ENCODE measurements at places on chromosomes 16 and 17. TPM values are rescaled to one million over a fixed set of nuclear protein-coding genes. Genes with fewer than 3 reads are reported as not detected.

RMI2 gene
- 9.4 TPM for total RNA-seq

KLHL10 gene
- 0.16 TPM for total RNA-seq

TP53TG3C gene
- total RNA-seq = not detected

HNF1B gene
- not detected for total RNA-seq

TBC1D3C gene
- not detected for total RNA-seq

TOM1L2 gene
- total RNA-seq = 54.0 TPM

TBC1D3K gene
- total RNA-seq = not detected

ARRB2 gene
- total RNA-seq = 18.0 TPM

KRT9 gene
- total RNA-seq = not detected

SLC47A1 gene
- 8.7 TPM for total RNA-seq

TEKT1 gene
- 2.3 TPM for total RNA-seq

KRT28 gene
- total RNA-seq = 0.27 TPM

PDE6G gene
- total RNA-seq = 6.4 TPM

IRX3 gene
- total RNA-seq = 6.7 TPM

KRT39 gene
- total RNA-seq = 0.44 TPM

MYO15B gene
- total RNA-seq = 185 TPM

LITAFD gene
- not detected for total RNA-seq

TANC2 gene
- 71.0 TPM for total RNA-seq

ZNF629 gene
- 18.8 TPM for total RNA-seq

PHOSPHO1 gene
- total RNA-seq = 6.4 TPM

C16orf78 gene
- total RNA-seq = not detected

TMC5 gene
- total RNA-seq = 1.9 TPM

SLC12A3 gene
- total RNA-seq = not detected

SNAI3 gene
- total RNA-seq = 1.4 TPM

TNFRSF13B gene
- not detected for total RNA-seq

TMEM92 gene
- 0.16 TPM for total RNA-seq

RASL10B gene
- 4.1 TPM for total RNA-seq
